Activated CD4-positive, alpha-beta T cell treated with anti-CD3 and anti-CD28 coated beads, Interleukin-2, amount 10 ng/mL, durations not matched to agents 7 days and 5 days (primary cell): ENCODE measurements at places on chromosomes 3 and 15.

DNA sequence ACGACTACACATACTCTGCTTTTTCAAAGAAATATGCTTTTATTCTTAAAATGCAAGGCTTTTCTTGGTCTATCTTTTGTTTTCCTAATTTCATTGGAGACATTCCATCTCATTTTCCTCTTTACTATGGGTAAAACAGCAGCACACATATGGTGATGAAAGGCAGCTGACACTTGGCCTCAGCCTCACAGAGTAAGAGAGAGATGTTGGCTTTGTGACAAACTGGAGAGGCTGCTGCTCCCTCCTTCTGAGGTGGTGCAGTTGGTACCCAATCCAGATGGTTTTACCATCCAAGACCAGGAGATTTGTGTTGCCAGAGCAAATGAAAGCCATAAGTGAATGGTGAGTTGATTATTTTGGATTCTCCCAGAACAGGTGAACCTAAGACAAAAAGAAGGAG, 13.2 kb upstream of the SLC2A2 start:
- no peak for DNase-seq

DNA sequence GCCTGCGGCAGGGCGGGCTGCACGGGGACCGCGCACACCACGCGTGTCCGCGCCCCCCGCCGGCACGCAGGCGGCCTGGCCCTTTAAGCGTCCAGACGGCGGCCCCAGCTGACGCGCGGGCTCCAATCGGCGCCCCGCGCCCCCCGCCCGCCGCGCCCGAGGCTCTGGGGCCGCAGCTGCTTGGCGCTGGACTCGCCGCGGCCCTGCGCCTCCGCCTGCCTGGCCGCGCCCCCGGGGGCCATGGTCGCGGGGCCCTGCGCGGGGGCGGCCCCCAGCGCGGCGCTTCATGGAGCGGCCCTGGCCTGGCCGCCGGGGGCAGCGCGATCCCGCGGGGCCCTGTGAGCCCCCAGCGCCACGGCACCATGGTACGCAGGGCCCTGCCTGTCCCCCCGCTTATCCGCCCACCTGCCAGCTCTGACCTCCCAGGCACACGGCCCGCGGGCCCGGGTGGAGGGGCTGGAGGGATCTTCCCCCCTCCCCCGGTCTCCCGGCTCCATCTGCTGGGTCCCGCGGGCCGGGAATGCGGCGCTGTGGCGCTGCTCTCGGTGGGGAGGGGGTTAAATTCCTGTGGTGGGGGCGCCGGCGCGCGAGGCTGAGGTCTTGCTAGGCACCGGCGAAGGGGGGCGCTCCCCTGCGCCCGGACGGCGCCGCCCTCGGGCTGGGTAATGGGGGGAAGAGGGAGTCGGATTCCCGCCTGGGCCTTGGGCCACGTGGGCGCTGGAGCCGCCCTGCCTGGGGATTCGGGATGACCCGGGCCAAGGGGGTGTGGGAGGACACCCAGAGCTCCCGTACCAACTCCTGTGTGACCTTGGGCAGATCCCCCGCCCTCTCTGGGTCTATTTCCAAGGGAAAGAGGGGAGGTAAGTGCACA, 1.1 kb downstream of the ZBTB47 start:
- no peak for DNase-seq

- no peak for DNase-seq
Observed at GRCh38 chr15:101193120-101193644, 58.7 kb downstream of the CHSY1 start.

- no peak for DNase-seq
Observed at GRCh38 chr3:170836491-170836890, 33.5 kb downstream of the RPL22L1 start.
